WERI-Rb-1 (cell line): ENCODE measurements at places on chromosomes 4 and X.

GRCh38 chr4:105765690-105766407, 57.3 kb downstream of the GSTCD start:
- no peak for DNase-seq

DNA sequence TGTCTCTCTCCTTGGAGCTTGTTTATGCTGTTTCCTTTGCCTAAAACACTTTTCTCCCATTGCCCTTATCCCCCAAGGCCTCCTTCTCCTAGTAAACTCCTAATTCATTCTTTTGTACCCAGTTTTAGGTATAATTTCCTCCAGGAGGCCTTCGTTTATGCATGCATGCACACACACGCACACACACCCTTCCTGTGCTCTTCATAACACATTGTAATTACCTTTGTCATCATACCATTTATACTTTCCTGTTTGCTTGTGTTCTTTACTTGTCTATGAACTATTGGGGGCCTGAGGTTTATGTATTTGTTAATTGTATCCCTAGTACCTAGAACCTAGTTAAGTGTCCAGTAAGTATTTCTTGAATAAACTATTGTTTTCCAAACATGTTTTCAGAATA, 45.5 kb downstream of the XIAP start:
- DNase-seq, result no peak

DNA sequence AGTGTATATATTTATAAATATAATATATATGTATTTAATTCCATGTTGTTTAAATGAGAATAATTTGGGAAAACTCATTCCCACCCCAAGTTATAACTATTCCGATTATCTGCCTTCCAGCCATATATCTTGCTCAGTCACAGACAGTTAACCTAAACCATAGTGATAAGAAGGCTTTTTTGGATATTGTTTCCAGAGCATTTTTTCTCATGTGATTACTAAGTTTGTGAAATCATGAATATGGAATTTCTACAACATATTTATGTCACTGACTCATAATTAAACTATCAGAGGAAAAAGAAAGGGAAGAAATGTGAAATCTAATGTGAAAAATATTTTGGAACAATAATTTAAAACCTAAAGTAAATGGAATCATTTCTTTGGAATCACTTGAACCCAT, 1163.5 kb upstream of the PABPC4L start:
- DNase-seq, result no peak

DNA sequence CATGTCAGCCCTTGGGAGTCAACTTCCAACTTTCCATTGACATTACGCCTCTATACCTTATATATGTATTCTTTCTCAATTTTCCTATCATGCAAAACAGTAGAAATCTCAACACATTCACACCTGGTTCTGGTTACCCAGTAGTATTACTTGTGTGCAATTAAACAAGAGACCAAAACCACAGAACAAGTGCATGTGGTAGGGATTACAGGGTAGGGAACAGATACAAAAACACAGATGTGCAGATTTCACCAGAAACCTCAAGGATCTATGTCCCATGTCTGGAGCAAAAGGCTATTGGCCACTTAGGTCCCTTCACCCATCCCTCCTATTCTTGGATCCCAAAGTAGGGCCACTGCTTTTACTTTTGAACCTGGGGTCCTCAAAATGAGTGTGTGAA, 143.6 kb upstream of the ZCCHC13 start:
- DNase-seq, result no peak

DNA sequence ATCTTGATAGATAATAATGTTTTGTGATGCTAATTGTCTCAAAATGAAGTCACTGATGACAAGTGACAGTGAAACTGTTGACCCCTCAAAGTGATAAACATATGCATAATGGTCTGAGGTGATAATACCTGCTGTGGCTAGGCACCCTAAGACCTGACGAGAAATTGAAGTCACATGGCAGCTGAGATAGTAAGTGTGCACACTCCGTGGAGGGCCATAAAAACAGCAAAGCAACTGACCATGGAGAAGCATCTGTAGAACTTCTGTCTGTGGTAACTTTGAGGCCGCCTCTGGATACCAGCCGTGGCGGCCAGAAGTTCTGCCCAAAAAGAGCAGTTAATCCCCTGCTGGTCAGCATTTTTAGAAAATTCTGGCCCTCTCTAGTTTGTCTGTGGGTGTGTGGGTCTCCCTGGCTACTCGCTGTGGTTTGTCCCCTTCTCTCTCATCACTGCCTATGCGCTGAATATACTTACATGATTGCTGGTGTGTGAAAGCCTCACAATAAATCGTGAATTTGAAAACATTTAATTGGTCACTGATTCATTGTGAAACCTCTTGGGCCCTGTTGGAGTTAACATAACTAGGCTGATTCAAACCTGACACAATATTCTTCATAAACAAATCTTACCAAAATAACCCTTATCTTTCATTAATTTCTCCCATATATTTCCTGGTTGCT, 50.6 kb downstream of the CCDC149 start:
- no peak for DNase-seq

DNA sequence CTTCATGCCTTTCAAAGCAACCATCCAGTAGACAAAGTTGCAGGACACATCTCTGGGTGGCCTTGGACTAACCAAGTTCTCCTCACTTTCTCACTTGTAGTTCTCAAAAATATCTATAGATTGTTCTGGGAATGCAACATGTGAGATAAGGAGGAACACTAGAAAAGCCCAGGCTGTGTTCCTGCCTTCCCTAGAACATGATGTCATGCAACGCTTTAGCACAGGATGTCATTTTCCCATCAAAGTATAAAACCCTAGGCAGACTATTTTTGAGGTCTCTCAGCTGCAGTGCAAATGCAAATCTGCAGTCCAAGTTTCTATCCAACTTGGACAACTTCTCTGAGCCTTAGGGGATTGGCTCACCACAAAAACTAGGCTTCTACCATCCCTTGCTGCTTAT, 78.8 kb upstream of the PCDH7 start:
- DNase-seq, result no peak

GRCh38 chr4:25874655-25875054, 11.9 kb upstream of the SEL1L3 start:
- DNase-seq, result no peak

- peak; percentile 85 for DNase-seq
These were observed 329.4 kb downstream of the HNRNPD start for GRCh38 chr4:82044141-82044993.

DNA sequence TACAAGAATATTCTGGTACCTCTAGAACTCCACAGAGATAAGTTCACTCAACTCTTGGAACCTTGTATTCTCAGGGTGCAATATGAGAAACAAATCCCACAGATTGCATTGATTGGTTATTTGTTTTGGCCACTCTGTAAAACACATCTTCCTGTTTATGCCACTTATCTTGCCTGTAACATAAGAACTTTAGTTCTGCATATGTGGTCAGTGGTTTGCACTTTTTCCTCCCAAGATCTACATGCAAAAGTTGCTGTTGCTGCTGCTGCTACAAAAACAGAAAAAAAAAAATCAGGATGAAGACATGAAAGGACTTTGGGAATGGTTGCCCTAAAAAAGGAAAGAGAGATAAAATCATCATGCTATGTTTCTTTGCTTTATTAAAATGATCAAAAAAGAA, 9.6 kb downstream of the ODAPH start:
- no peak for DNase-seq

GRCh38 chr4:140635606-140636005, 66.8 kb upstream of the UCP1 start:
- DNase-seq, result no peak

DNA sequence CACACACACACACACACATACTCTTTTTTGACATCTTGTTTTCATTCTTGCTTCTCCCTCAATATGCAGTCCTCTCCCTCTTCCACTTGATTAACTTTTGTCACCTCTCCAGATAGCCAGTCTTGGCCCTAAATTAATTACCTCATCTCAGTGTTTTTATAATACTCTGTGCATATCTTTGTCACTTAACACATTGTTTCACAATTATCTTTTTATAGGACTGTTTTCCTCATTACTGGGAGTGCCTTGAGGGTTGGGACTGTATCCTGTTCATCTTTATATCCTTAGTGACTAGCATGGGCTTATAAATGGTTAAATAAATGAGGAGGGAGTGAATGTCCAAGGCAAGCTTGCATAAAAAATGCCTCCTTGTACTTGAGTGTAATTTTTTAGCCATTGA, 33.1 kb downstream of the SYNPO2 start:
- no peak for DNase-seq

DNA sequence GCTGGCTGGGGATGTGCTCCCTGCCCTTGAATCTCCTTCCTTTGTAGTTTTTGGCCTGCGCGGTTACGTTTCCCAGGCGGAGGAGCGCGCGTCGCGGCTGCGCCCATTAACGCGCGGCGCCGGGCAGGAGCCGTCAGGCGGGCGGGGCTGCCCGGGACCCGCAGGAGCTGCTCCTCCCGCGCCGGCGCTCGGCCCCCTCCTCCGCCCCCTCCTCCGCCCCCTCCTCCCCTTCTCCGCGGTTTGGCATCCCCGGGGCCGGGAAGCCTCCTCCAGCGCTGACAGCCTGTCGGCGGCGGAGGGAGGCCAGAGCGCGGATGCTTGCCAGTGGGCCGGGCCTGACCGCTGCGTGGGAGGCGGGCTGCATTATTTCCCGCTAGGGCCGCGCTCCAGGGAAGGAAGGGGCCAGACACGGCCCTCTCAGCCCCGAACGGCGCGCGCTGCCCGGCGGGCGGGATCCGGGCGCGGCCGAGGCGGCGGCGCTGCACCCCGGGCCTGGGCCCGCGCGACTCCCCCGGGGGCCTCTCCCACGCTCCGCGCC, at the start of gene DCLK2:
Gene DCLK2 (plus strand): TSS at position 405 of the 538 bp plus-strand sequence. CDS start 583 bp downstream, outside the sequence.
- peak; percentile 83 for DNase-seq

GRCh38 chrX:15790769-15791290, 546 bp downstream of the ZRSR2 start:
- no peak for DNase-seq

DNA sequence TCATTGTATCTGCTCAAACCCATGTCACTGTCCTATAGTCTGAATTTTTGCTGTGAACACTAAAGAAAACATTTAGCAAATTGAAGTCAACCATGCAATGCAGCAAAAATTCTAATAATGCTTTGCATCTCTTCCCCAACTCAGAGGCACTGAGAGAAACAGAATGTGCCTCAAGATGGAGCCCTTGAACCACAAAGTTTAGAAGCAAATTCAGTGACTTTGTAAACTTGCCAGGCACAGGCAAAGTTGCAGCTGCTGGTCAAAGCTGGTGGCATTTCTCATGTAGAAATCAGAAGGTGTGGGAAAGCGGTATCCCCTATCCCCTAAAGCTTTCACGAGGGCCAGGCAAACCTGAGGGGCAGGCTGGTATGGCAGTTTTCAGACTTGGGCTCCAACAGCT, 121.7 kb upstream of the DIPK2B start:
- DNase-seq, result peak; percentile 18

GRCh38 chrX:70434352-70434866, 10.2 kb upstream of the DLG3 start:
- DNase-seq, result peak; percentile 89

GRCh38 chr4:18342847-18343246, 321.3 kb upstream of the LCORL start:
- peak; percentile 18 for DNase-seq

- DNase-seq, result no peak
These were observed 242.8 kb downstream of the PCDH7 start for GRCh38 chr4:30962939-30963338.

DNA sequence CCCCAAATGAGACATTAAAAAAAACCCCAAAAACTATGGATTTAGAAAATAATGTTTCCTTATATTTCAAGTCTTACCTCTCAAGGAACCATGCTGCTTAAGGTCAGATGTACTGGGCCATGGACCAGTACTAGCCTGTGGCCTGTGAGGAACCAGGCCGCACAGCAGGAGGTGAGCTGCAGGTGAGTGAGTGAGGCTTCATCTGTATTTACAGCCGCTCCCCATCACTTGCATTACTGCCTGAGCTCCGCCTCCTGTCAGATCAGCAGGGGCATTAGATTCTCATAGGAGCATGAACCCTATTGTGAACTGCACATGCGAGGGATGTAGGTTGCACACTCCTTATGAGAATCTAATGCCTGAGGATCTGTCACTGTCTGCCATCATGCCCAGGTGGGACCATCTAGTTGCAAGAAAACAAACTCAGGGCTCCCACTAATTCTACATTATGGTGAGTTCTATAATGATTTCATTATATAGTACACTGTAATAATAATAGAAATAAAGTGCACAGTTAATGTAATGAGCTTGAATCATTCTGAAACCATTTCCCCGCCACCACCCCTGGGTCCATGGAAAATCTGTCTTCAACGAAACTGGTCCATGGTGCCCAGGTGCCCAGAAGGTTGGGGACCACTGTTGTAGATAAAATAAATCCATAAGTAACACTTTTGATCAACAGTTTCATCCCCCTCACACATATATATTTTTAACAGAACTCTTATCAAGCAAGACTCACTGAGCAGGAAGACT, 105.3 kb upstream of the CBR4 start:
- no peak for DNase-seq

DNA sequence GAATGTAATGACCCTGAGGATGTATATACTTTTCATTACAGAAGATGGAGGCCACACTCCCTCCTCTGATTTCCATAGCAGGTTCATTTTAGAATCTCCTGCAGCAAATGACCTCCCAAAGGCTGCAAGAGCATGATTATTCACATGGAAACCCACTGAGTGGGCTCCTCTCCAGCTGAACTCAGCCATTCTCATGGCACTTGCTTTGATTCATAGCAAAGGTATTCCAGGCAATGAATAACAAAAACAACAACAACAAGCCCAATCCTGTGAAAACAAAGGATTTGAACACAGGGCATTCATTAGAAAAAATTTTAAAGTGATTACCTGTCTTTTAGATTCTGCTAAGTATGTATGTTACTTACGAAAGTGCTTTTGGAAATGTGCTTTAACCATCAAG, 894.0 kb upstream of the FRG1 start:
- DNase-seq, result no peak

- no peak for DNase-seq
These were observed 99.8 kb downstream of the KLHL8 start for GRCh38 chr4:87120411-87121162.

GRCh38 chr4:40520533-40520932, 109.1 kb downstream of the RBM47 start:
- DNase-seq, result no peak

DNA sequence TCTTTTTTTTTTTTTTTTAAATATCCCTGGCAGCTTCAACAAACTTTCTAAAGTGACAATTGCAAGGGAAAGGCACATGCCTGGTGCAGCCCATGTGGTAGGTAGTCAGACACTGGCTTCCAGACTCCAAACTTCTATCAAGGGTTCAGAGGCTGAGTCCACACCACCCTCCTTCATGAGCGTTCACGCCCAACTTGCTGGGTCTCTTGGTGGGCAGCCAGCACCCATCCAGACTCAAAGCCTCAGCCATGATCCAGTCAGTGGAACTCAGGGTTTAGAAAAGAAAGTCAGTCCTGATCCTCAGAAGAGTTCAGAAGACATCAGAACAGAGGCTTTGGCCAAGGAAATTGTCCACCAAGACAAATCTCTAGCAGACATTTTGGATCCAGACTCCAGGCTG, 141.5 kb downstream of the SOWAHB start:
- DNase-seq, result no peak

DNA sequence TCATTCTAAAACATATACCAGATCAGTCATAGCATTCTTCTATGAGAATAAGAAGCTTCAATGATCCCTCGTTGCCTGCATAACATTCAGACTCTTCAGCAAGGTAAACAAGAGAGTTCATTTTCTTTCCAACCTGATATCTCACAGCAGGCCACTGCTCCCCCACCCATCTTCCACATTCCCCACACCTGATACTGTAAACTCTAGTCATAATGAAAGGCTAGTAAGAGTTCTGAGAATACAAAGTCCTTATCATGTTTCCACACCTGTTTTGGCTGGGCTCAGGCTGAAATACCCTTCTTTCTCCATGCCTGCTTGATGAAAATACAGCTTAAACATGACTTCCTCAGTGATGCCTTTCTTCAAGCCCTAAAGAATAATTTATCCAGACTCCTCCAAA, 2.3 kb upstream of the AASDH start:
- DNase-seq, result no peak

- no peak for DNase-seq
These were observed 59.0 kb downstream of the WWC2 start for GRCh38 chr4:183158062-183158461.
